ENCODE measurements at places on chromosomes 5 and 9. TPM values are rescaled to one million over a fixed set of nuclear protein-coding genes. Genes with fewer than 3 reads are reported as not detected.

The ACSL6 gene
- total RNA-seq = not detected

The OMD gene
- total RNA-seq = 0.36 TPM

- no peak for DNase-seq
Observed at GRCh38 chr5:88870285-88870684, 12.7 kb downstream of the MEF2C start.

DNA sequence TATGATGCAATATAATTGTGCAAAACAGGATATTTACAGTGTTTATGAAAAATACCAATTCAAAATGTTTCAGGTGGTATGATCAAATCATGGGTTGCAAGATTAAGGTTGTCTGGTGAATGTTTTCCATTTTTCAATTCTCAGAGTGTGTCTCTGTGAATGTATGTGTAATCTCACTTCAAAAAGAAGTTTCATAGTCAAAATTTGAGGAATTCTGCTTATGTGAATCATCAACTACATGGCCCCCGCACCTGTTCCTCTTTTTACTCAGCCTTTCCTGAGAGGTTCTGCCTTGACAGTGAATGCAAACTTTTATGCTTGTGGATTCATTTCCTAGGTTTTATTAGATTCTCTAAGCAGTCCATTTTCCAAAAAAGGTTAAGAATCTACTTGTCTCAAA lies 32.1 kb downstream of the KCTD16 start:
- no peak for DNase-seq

Measured in osteoblast (primary cell).